ENCODE measurements at places on chromosomes 3 and 15.
A peak's percentile ranks its signal among the peaks of the same experiment; 100 is the strongest.

GRCh38 chr3:126024049-126024854 is 55.3 kb downstream of the ROPN1B start:
- no peak for DNase-seq

GRCh38 chr3:63585927-63586326 is 66.5 kb upstream of the SNTN start:
- DNase-seq: no peak

DNA sequence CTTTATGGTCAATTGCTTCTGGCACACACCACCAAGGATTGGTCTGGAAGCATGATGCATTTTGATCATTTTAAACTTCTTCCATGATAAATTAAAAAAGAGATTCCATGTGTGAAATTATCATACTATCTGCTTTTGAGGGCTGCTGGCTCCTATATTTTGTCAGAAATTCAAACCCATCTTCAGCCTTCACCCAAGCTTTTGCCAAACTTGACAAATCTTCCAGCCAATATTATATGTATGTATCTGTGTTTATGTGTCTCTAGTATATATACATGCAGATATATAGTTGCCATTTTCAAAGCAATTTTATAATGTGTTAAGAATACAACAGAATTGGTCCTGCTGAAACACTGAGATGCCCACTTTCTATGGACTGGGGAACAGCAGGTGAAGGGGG is 275.7 kb downstream of the AGBL1 start:
- DNase-seq: no peak

- DNase-seq: no peak
These were observed 167.0 kb downstream of the VGLL4 start for GRCh38 chr3:11476735-11477144.

- DNase-seq: peak; percentile 95
These were observed 157.7 kb downstream of the THSD4 start for GRCh38 chr15:71272932-71273331.

- no peak for DNase-seq
These were observed 131.8 kb downstream of the MDFIC2 start for GRCh38 chr3:70180664-70181063.

DNA sequence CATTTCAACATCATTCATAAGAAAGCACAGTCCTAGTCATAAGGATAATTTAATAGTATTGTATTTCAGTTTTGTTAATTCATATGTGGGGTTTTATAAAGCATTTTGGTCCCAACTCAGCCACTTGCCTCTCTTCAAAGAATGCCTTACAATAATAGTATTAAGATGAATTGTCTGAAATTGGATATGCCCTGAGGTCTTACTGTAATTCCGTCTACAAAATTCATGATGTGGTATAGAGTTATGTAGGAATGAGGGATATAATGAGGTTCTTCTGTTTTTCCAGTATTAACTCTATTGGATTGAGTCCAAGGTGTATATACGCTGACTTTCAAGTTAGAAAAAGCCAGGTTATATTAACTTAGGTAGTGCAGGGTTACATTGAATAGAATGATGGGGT is 177.0 kb downstream of the GOLIM4 start:
- DNase-seq: no peak

DNA sequence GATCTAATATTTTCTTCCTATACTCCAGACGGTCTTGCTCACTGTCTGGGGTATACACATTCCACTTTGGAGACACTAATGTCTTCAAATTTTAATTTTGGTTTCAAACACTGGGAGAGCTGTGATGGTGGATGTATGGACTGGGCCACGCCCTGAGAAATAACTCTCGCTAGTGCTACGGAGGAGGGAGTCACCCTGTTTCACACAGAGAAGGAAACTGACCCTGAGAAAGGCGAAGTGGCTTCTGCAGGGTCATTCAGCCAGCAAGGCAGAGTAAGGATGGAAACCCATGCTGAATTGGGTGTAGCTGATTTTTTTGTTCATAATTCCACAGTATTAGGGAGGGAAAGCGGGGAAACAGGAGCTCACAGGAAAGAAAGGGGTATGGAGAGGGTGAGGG is 8.6 kb upstream of the SKIC8 start:
- DNase-seq: no peak

- peak; percentile 80 for DNase-seq
These were observed 38.0 kb upstream of the COPB2 start for GRCh38 chr3:139427283-139428060.

DNA sequence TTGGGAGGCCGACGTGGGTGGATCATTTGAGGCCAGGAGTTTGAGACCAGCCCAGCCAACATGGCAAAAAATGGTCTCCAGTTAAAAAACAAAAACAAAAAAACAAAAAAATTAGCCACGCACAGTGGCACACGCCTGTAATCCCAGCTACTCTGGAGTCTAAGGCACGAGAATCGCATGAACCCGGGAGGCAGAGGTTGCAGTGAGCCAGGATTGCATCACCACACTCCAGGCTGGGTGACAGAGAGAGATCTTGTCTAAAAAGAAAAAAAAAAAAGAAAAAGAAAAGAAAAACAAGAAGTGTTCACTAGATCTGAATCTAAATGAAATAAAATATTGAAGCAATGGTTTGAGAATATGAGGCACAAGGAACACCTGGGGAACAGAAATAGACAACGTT is 36.7 kb downstream of the SLC9A9 start:
- no peak for DNase-seq

DNA sequence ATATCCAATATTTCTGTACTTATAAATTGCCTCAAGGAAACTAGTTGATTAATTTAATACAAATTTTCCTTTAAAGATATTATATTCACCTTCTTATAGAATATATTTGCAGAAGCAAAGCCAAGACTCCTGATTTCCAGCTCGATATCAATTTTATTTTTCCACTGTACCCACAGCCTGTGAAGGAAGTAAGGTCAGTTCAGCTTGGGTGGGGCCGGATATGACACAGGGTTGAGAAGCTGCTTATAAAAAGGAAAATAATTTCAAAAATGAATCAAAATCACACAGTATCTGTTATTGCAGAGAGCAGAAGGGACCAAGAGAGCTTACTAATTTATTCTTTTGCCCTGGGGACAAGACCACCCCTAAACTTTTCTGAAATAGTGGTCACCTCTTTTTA is 491.4 kb downstream of the TUSC7 start:
- DNase-seq: no peak

GRCh38 chr3:28150465-28151206 is 90.8 kb upstream of the CMC1 start:
- DNase-seq: peak; percentile 1

- no peak for DNase-seq
These were observed 4.4 kb downstream of the TMOD2 start for GRCh38 chr15:51755790-51756189.

DNA sequence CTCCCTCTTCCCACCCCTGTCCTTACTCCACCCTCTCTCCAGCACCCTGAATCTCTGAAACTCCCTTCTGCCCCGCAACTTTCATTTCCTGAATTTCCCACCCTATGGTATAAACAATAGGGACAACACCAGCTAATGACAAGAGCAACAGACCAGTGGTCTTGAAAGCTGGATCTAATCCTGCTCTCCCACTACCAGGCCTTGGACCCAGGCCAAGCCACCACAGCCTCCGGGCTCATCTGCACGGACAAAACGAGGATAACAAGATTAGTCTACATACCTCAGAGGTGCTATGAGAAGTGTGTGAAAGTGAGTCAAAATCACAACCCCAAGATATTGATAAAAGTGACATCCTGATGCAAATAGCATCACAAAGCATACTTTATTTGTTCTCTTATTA is 128.6 kb downstream of the ERC2 start:
- no peak for DNase-seq

DNA sequence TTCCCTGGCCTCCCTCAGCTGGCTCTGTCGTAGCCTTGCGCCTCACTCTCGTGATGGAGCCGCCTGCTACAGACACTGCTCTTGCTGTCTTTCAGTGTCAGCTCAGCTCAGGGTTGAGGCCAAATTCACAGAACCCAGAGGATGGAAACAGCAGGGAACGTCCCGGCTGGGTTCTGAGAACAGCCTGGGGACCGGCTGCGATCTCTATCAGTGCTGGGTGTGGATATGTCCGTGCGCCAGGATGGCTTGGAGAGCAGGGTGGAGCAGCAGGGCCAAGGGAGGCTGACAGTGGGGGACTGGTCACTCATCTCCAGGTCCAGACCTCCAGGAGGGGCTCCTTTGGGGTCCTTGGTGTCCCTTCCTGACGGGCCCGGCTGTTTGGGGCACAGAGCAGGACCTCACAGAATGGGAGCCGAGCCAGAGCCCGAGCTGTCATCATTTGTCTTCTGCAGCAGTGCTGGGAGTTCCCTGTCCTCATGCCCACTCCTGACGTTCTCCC is 18.4 kb downstream of the KLF15 start:
- DNase-seq: no peak

- no peak for DNase-seq
These were observed 148.8 kb upstream of the ATP10A start for GRCh38 chr15:26011916-26012315.

- DNase-seq: no peak
These were observed 13.1 kb downstream of the PPP4R2 start for GRCh38 chr3:73009750-73010149.

- no peak for DNase-seq
These were observed 1.8 kb upstream of the SRGAP3 start for GRCh38 chr3:9251055-9251786.

DNA sequence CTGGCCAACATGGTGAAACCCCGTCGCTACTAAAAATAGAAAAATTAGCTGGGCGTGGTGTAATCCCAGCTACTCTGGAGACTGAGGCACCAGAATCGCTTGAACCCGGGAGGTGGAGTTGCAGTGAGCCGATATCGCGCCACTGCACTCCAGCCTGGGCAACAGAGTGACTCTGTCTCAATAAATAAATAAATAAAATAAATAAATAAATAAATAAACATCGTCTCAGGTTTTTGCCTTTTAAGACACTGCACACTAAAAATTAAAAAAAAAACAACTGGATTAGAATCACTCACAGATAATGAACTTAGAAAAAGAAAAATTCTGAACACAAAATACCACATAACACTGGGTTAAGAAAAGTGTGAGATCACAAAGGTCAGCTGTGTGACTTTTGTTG is 2.4 kb downstream of the ZBTB11 start:
- DNase-seq: no peak

- no peak for DNase-seq
These were observed 136.1 kb upstream of the IGSF10 start for GRCh38 chr3:151596940-151597339.

- DNase-seq: peak; percentile 21
These were observed 21.0 kb downstream of the C2CD4A start for GRCh38 chr15:62087671-62088352.

- DNase-seq: no peak
These were observed 80.4 kb upstream of the TGFBR2 start for GRCh38 chr3:30526031-30526430.

- no peak for DNase-seq
These were observed 23.7 kb upstream of the CD276 start for GRCh38 chr15:73660455-73660854.

- no peak for DNase-seq
These were observed 469.6 kb downstream of the MAGI1 start for GRCh38 chr3:65569129-65569528.

GRCh38 chr3:101989578-101990200 is 140.4 kb downstream of the NFKBIZ start:
- no peak for DNase-seq

DNA sequence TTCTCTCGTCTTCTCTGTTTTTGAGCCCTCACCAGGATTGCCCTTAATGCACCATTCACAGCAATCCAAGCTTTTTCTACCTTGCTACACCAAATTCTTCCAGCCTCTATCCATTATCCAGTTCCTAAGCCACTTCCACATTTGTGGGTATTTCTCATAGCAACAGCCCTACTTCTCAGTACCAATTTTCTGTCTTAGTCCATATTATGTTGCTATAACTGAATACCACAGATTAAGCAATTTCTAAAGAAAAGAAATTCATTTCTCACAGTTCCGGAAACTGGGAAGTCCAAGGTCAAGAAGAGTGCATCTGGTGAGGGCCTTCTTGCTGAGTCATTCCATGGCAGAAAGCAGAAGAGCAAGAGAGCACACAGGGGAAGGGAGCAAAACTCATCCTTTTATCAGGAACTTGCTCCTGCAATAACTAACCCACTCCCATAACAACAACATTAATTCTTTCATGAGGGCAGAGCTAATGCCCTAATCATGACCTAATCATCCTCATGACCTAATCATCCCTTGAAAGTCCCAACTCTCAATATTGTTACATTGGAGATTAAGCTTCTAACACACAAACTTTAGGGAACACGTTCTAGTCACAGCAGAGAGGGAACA is 9.7 kb upstream of the EIF1B start:
- DNase-seq: peak; percentile 94

DNA sequence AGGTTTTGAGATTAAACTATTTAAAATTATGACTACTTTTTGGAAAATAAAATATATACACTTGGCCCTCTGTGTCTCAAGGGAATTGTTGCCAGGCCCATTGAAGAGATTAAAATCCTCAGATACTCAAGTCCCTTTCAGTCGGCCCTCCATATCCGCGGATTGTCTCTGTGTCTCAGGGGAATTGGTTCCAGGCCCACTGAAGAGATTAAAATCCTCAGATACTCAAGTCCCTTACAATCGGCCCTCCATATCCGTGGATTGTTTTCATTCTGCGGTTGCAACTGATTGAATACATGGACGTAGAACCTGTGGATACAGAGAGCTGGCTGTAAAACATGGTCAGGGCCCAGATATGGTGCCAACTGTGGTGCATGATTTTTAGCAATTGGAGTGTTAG is 15.7 kb upstream of the LRCH3 start:
- no peak for DNase-seq

GRCh38 chr3:123783811-123784210 is 100.3 kb downstream of the MYLK start:
- no peak for DNase-seq

DNA sequence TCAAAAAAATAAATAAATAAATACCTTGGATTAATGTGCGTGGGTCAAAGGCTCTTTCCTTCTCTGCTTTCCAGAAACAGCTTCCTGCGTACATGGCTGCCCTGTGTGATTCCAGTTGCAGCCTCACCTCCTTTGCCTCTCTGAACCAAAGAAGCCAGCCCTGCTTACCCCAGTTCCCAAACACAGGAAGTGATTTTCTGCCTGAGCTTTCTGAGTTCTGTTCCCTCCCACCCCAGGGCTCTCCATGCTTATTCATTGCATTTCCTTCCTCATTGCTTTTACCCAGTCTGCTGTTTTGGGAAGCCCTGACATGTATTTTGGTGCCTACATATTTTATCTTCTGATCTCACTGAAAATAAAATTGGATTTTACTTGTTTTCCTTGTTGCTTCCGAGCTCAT is 15.4 kb downstream of the ZSCAN2 start:
- no peak for DNase-seq

DNA sequence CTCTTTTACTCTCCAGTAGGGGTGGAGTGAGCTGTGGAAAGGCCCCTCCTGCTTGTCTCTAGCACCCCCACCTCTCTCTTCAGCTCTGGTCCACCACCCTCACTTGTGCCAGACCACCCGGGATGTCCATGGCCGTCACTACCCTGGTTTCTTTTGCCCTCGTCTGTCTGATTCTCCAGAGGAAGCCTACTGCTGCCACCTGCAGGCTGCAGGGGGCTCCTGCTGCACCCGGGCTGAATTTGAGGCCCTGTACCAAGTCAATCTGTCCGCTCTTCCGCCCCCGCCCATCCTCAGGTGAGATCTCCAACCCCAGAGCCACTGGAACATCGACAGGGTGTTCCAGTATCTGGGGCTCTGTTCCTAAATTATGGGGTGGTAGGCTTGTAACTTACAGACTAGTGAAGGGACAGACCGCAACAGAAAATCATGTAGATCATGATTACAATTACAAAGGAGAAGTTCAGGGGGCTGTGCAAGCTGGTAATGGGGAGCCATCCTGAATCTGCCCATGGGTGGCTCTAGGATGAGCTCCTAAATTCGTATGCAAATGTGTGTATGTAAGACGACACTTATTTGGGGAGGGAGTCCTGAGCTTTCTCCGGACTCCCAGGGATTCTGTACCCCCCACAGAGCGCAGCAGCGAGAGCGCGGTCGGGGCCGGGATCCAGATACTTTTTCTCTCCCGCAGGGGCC is 683 bp upstream of the UNC45A start:
- DNase-seq: peak; percentile 83
